ENCODE measurements at places on chromosomes 7 and 10. TPM values are rescaled to one million over a fixed set of nuclear protein-coding genes. Genes with fewer than 3 reads are reported as not detected.

DNA sequence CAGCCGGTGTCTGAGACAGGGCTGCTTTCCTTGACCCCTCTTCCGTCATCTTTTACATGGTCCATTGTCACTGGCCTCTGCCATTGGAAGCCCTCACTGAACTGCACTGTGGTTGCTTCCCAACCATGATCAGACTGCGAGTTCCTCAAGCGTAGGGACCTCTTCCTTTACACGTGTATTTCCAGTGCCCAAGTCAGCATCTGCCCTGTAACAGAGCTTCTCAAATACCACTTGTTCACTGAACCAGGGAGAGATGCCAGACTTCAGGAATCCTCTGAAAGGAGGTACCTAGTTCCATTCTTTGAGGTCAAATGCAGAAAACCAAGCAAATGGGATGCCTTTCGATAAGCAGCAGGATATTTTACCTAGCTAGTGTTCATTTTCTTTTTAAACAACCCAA lies 145.1 kb downstream of the NRP1 start:
- no peak for DNase-seq

- DNase-seq: no peak
These were observed 941 bp upstream of the LUC7L2 start for GRCh38 chr7:139358541-139359365.

DNA sequence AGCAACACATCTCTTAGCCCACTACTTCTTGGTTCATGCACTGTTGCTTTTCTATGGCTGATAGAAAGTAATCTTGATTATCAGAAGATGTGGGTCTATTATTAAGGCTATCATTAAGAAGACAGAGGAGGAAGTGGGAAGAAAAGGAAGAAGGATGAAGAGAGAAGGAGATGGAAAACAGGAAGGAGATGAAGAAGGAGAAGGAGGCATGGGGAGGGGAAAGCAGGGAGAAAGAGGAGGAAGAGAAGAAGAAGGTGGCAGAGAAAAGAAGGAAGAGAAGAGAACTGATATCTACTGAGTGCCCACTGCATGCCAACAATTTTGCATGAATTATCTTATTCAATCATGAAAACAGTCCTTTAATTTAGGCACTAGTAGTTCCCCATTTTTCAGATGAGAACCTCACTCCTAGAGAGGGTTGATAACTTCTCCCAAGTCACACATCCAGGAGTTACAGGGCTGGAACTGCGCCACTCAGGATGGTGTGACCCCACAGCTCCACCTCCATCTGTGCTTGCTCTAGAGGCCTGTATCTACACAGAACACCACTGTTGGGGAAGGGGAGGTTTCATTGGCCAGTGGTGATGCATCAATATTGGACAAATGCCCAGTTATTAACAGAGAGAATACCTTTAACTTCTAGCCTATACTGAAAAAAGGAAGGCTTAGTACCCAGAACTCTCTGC lies 147.4 kb downstream of the CXCL12 start:
- no peak for DNase-seq

DNA sequence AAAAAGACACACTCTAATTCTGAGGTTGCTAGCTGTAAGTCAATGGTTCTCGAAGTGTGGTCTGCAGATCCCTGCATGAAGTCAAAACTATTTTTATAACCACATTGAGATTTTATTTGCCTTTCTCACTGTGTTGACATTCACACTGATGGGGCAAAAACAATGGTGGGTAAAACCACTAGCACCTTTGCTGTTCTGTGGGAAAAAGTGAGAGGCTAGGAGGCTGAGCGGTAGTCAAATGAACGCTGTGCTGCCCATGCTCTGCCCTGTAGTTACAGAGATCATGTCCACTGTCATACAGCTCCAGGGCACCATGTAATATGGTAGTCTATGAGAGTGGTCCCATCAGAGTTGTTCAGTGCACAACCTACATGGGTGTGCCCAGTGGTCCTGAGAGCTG lies 21.6 kb upstream of the PDCD4 start:
- no peak for DNase-seq

Gene HHEX
- total RNA-seq: 2.1 TPM

Measured in colonic mucosa (tissue), 4 donors.